SK-MEL-5 (cell line): ENCODE measurements at places on chromosomes 5 and 9. TPM values are rescaled to one million over a fixed set of nuclear protein-coding genes. Genes with fewer than 3 reads are reported as not detected.

GRCh38 chr5:171418982-171419687 lies at the start of gene FGF18:
Gene FGF18, plus strand, starts transcription at chr5:171419647. Its CDS starts 553 bp downstream, at chr5:171420200.
- DNase-seq = no peak

- peak; percentile 40 for DNase-seq
Observed at GRCh38 chr9:133113949-133114885, 6.8 kb downstream of the RALGDS start.

- DNase-seq = peak; percentile 41
Observed at GRCh38 chr9:98851730-98852459, 44.4 kb downstream of the GALNT12 start.

- DNase-seq = no peak
Observed at GRCh38 chr5:50559955-50560354, 106.5 kb upstream of the PARP8 start.

DNA sequence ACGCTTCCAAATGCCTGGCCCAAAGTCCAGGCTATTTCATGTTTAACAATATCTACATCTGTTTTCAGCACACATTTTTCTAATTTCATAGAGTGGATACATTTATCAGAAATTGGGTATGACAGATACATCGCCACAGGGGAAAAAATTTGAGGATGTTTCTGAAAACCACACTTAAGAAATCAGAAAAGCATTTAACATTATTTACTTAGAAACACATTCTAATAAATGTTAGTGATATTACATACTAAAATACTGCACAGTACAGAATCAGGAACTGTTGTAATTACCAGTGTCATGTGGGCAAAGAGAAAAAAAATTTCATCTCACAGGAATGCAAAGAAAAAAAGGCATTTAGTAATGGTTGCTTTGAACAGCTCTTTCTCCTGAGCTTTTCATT lies 310.5 kb upstream of the KIF2A start:
- DNase-seq = no peak

DNA sequence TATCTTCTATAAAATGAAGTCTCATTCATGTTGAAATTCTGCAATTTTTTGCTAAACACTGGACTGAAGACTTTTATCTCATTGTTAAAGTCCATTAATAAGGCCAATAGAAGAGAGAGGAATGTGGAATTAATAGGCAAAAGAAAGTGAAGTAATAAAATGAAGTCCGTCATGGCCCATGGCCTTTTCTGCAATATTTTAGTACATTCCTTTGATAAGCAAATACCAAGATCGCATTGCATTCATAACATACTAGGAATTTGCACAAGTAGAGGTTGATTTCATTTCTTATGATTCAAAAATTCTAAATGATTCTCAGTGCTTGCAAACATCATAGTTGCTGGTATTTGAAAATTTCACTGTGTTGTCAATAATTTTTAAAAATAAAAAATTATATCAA lies 664.0 kb downstream of the NR2F1-AS1 start:
- DNase-seq = no peak

- DNase-seq = no peak
Observed at GRCh38 chr5:78530342-78531096, 118.1 kb downstream of the LHFPL2 start.

- DNase-seq = peak; percentile 66
Observed at GRCh38 chr5:66757219-66757833, 161.1 kb downstream of the MAST4 start.

DNA sequence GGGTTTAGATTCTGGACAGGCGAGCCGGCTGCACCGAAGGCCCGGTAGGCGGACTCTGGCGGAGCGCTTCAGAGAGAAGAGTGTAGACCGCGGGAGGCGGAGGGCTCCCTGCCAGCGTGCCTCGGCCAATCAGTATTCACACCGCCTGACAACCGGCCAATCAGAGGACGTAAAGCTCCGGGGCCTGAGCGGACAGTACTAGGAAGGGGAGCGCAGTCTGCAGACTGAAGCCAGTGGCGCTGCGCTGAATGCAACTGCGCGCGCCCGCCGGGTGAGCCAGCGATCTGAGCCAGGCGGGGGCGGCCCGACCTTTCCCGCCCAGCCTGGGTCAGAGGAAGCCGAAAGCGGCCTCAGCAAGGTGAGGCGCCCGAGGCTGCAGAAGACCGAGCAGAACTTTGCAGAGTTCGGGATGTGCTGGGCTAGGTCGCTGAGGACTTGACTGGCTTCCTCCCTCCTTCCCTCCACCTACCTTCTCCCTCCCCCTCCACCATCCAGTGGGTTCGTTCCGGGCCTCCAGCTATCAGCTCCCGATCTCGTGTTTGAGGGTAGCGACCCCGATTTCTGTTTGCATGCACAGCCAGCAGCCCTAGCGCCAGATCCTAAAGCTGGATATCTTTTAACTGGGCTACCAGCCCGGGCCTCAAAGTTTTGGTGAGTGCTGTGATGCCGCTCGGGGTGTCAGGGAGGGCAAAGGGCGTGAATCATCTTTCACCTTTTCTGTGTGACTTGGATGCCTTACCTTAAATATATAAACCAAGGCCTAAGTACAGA lies at the start of gene DMRT2:
Gene DMRT2 (plus strand): TSS at position 233 of the 771 bp plus-strand sequence. CDS start 1,257 bp downstream, outside the sequence.
- DNase-seq = peak; percentile 92

The FAM151B gene
- total RNA-seq = 3.0 and 3.8 TPM in 2 replicates
